Activated CD8-positive, alpha-beta memory T cell treated with anti-CD3 and anti-CD28 coated beads, Interleukin-2, amount 10 ng/mL, durations not matched to agents 7 days and 5 days (primary cell): ENCODE measurements at places on chromosomes 2 and 18. TPM values are rescaled to one million over a fixed set of nuclear protein-coding genes. Genes with fewer than 3 reads are reported as not detected.

SERPINB12 gene
- total RNA-seq: not detected

DNA sequence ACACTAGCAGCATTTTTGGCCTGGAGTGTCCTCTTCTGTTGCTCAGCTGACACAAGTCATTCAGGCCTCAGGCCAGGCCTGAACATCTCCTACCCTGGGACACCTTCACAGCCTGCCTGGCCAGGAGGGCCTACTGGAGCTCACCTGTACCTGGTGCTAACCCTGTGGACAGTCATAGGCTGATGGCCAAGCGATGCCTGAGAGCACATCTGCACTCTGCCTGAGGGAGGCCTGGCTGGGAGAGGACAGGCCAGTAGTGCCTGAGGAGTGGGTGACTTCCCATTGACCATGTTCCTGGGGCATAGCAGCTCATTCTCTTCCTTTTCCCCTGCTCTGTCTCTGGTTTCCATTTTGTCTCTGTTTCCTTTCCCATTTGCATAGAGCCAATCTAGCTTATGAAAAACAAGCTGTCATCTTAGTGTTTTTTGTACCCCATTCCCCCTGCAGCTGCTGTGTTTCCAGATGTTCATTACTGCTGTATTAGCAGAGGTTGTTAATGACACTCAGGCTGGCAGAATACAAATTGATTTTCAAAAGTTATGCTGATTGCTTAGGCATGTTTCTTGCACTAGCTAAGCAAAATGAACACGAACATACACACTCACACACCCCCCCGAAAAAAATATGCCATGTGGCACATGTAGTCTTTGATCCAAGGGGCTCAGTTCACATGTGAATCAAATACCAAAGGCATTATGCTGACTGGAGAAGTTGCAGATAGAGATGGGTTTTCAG lies 149.7 kb upstream of the HS6ST1 start:
- peaks cover 2% of the 10 kb centered on the region for H3K27me3 ChIP-seq
- peaks cover 8% of the 10 kb centered on the region for H3K4me1 ChIP-seq
- peaks cover 4% of the 10 kb centered on the region for H3K36me3 ChIP-seq

GRCh38 chr2:110216803-110217202 lies 4.5 kb upstream of the MTLN start:
- H3K36me3 ChIP-seq: peaks cover 5% of the 10 kb centered on the region
- peaks cover 61% of the 10 kb centered on the region for H3K27me3 ChIP-seq
- H3K4me3 ChIP-seq: no peak overlapping the region
- DNase-seq: no peak

- no peak overlapping the region for H3K27ac ChIP-seq
- H3K36me3 ChIP-seq: no peaks in the 10 kb centered on the region
- no peaks in the 10 kb centered on the region for H3K27me3 ChIP-seq
- H3K4me3 ChIP-seq: no peak overlapping the region
- DNase-seq: no peak
Measured at GRCh38 chr2:132477962-132478361, 61.4 kb downstream of the GPR39 start.

CSRNP3 gene
- not detected for total RNA-seq

GRCh38 chr2:113376253-113376912 lies 61.1 kb upstream of the ZNG1B start:
- no peak for DNase-seq
- no peak overlapping the region for H3K27ac ChIP-seq
- no peaks in the 10 kb centered on the region for H3K36me3 ChIP-seq

SETBP1 gene
- total RNA-seq: 30.3 TPM

GRCh38 chr2:176553685-176554100 lies 284.5 kb downstream of the MTX2 start:
- H3K27me3 ChIP-seq: peaks cover 55% of the 10 kb centered on the region
- peak overlapping the region; percentile 59 for H3K4me3 ChIP-seq
- peaks cover 13% of the 10 kb centered on the region for H3K4me1 ChIP-seq
- H3K27ac ChIP-seq: no peak overlapping the region
- H3K36me3 ChIP-seq: no peaks in the 10 kb centered on the region
- DNase-seq: no peak

QPCT gene
- 1.9 TPM for total RNA-seq

CROCC2 gene
- not detected for total RNA-seq

DNA sequence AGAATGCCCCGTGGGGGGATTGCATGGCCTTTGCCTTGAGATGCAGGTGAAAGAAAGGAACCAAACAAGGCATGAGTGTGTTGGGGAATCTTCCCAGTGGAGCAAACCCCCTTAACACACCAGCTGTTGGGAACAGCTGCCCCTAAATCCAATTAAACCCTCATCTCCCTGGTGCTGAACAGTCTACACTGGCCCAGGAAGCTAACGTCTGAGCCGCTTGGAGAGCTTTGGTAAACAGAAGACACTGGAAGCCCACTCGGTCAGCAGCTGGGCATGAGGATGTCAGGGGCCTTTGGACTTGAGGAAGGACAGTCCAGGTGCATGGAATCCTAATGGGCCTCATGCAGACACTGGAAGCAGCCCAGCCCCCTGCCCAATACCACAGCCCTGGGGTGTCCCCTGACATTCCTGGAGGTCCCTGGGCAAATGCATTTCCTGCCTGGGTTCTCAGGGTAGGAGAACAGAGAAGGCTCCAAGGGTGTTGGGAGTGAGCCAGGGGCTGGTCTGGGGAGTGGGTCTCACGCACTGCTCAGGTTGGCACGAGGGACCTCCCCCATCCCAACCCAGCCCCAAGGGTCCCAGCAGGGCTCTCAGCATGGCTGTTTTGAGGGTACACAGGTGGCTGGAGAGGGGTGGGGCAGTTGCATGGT lies 37.7 kb downstream of the GBX2 start:
- no peaks in the 10 kb centered on the region for H3K27me3 ChIP-seq
- H3K4me1 ChIP-seq: no peaks in the 10 kb centered on the region
- no peaks in the 10 kb centered on the region for H3K36me3 ChIP-seq
- H3K27ac ChIP-seq: no peak overlapping the region

GRCh38 chr2:216620786-216621185 lies 12.4 kb upstream of the IGFBP2 start:
- DNase-seq: no peak
- H3K36me3 ChIP-seq: no peaks in the 10 kb centered on the region
- peaks cover 5% of the 10 kb centered on the region for H3K4me1 ChIP-seq
- H3K27ac ChIP-seq: no peak overlapping the region

DNA sequence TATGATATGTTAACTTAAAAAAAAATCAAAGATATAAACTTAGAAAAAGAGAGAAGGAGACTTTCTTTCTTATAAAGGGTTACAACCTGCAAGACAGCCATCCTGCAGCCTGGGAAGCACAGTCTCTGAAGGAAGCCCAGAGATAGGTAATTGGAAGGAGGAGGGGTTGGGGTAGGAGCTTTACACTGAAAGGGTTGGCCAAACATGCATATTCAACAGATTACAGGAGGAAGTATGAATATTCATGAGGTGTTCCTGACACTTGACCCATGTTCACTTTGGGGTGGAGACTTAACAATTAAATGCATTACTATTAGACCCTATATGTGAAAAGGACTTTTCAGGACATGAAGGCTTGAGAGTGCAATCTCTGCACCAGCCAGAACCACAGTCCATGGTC lies 71.7 kb upstream of the CDH2 start:
- no peak for DNase-seq
- H3K27ac ChIP-seq: no peak overlapping the region
- no peaks in the 10 kb centered on the region for H3K4me1 ChIP-seq
- H3K27me3 ChIP-seq: no peaks in the 10 kb centered on the region
- H3K36me3 ChIP-seq: no peaks in the 10 kb centered on the region
- H3K4me3 ChIP-seq: no peak overlapping the region

GRCh38 chr2:112869258-112869842 lies 32.8 kb upstream of the IL1B start:
- peaks cover 41% of the 10 kb centered on the region for H3K27me3 ChIP-seq
- H3K4me1 ChIP-seq: peaks cover 13% of the 10 kb centered on the region
- no peak overlapping the region for H3K27ac ChIP-seq
- peak; percentile 45 for DNase-seq
- no peak overlapping the region for H3K4me3 ChIP-seq

SOS1 gene
- 186 TPM for total RNA-seq

REV1 gene
- total RNA-seq: 41.8 TPM

SLC4A5 gene
- total RNA-seq: 2.6 TPM

DNA sequence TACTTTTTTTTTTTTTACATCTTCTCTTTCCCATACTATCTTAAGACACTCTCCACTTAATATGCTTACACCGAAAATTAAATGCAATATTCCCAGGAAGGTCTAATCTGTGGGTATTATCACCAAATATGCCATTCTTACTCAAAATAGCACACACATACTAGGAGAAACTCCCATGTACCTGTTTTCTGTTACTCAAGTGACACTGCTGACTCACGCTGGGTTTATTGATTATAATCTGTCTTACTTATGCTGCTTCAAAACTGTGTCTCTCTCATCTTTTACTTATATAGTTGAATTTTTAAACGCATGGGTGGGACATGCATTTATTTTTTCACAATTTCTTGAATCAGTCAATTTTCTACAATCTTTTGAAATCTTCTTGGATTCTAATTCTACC lies 29.9 kb downstream of the MRPL19 start:
- H3K4me3 ChIP-seq: no peak overlapping the region
- no peaks in the 10 kb centered on the region for H3K27me3 ChIP-seq
- no peak for DNase-seq
- H3K4me1 ChIP-seq: peaks cover 12% of the 10 kb centered on the region

GRCh38 chr18:49762191-49763077 lies 50.9 kb downstream of the ACAA2 start:
- no peaks in the 10 kb centered on the region for H3K36me3 ChIP-seq
- no peak overlapping the region for H3K4me3 ChIP-seq
- H3K27me3 ChIP-seq: no peaks in the 10 kb centered on the region
- DNase-seq: no peak
- no peaks in the 10 kb centered on the region for H3K4me1 ChIP-seq
- no peak overlapping the region for H3K27ac ChIP-seq

DPYSL5 gene
- total RNA-seq: not detected

MC2R gene
- not detected for total RNA-seq

DNA sequence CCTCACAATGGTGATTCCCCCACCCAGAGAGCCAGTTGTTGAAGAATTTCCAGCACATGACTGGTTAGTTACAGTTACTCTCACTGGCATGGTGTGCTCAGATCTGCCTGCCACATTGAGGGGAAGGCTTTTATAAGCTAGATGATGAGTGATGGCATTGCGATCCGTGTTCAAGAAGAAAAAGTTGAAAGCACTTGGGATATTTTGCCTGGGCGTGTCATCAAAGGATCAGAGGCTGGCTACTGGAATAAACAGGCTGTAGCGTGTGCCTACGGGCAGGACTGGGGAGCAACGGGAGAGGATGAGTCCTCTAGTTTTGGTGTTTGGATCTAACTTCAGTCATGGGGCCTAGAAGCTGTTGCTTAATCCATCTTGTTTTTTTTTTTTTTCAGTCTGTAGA lies 175.0 kb downstream of the SETBP1 start:
- peaks cover 9% of the 10 kb centered on the region for H3K36me3 ChIP-seq
- no peaks in the 10 kb centered on the region for H3K27me3 ChIP-seq
- no peak for DNase-seq

GRCh38 chr18:1825296-1825695 lies 746.0 kb downstream of the METTL4 start:
- no peak overlapping the region for H3K4me3 ChIP-seq
- no peak for DNase-seq
- no peak overlapping the region for H3K27ac ChIP-seq
- H3K36me3 ChIP-seq: no peaks in the 10 kb centered on the region
- no peaks in the 10 kb centered on the region for H3K27me3 ChIP-seq

DNA sequence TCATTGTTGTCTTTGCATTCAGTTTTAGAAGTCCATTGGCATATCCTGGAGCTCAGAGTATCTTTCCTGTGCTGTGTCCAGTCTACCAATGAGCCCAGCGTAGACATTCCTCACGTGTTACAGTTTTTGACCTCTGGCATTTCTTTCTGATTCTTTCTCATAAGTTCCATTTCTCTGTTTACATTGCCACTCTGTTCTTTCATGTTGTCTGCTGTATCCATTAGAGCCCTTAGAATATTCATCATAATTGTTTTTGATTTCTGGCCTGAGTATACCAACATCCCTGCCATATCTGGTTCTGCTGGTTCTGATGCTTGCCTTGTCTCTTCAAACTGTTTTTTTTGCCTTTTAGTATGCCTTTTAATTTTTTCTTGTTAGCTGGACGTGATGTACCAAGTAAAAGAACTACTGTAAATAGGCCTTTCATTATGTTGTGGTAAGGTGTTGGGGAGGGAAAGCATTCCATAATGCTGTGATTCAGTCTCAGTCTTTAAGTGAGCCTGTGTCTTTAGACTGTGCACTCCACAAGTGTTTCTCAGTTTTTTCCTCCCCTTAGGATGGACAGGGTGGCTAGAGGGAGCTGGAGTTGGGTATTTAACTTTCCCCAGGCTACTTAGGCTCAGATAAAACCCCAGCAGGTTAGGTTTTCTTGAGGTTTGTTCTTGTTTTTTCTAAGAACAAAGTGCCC lies 35.6 kb downstream of the CEP192 start:
- no peaks in the 10 kb centered on the region for H3K27me3 ChIP-seq
- no peak overlapping the region for H3K27ac ChIP-seq
- H3K4me3 ChIP-seq: no peak overlapping the region

DNA sequence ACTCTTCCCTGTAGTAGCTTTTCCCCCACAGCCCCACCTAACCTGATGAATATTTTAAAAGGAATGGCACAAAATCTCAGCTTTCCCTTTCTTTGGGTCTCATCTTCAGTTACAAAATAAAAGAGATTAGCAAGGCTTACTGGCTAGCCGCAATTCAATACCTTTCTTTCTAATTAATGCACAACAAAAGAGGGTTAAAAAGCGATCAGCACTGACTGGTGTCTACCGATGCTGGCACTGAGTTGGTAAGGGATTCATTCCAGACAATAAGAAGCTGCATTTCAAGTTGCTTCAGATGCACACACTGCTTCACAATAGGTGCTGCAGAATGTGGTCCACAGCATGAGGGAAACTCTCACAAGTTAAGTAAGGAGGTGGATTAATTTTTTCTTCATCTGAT lies 41.9 kb downstream of the HDHD2 start:
- H3K4me1 ChIP-seq: no peaks in the 10 kb centered on the region
- no peak overlapping the region for H3K27ac ChIP-seq
- H3K4me3 ChIP-seq: no peak overlapping the region
- no peaks in the 10 kb centered on the region for H3K27me3 ChIP-seq
- no peak for DNase-seq
- peaks cover 3% of the 10 kb centered on the region for H3K36me3 ChIP-seq
